ENCODE measurements at places on chromosomes 2 and 18.

DNA sequence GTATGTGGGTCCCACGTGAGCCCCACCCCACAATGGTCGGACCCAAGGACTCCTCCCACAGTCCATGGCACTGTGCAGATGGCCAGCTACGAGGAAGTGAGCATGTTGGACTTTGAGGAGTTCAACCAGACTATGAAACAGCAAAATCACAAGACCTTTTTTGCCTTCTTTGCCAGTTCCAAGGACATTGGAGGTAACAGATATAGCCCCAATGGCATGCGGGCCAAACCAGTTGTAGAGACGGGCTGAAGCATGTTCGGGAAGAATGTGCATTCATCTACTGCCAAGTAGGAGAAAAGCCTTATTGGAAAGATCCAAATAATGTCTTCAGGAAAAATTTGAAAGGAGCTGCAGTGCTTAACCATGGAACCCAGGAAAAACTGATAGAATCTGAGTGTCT lies 12.6 kb downstream of the DNER start:
- no peak for DNase-seq

DNA sequence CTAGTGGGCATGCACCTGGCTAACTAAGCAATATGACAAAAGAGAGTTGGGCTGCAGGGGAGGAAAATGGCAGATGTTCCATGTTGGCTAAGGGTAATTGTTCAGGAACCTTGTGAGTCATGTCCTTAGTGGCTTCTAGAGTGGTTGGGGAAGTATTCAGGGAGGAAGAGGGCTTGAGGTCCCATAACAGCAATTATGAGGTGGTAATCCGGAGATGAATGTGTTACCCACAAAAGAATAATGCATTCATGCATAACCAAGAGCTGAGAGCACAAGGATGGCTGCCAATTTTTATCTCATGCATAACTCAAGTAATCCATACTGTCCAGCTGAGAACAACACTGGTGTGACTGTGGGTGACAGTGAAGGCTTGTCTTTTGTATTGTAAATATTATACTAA lies 42.9 kb downstream of the TMEFF2 start:
- no peak for DNase-seq

GRCh38 chr2:8538531-8538930 lies 143.3 kb upstream of the ID2 start:
- DNase-seq: no peak

DNA sequence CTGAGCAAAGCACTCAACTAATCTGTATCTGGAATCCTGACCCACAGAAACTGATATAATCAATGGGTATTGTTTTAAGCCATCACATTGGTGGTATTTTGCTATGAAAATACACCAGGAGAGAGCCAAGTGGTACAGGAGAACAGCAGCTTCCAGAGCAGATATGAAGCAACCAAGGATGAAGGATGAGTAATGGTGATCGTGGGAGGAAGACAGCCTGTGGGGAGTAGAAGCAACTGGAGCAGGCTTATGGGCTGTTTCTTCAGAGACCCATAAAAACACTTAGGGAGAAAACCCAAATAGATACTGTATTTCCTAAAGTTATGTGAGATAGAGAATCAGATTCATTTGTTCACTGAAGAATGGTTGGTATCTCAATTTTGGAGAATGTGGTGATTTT lies 330.8 kb downstream of the NUP35 start:
- no peak for DNase-seq

- DNase-seq: no peak
Observed at GRCh38 chr2:223042704-223043118, 9.3 kb upstream of the KCNE4 start.
